Hippocampal formation (tissue), 2 donors: ENCODE measurements at places on chromosomes 12 and 14.

- DNase-seq: peak; percentile 24
Observed at GRCh38 chr14:78848234-78848820, 678.2 kb downstream of the NRXN3 start.

DNA sequence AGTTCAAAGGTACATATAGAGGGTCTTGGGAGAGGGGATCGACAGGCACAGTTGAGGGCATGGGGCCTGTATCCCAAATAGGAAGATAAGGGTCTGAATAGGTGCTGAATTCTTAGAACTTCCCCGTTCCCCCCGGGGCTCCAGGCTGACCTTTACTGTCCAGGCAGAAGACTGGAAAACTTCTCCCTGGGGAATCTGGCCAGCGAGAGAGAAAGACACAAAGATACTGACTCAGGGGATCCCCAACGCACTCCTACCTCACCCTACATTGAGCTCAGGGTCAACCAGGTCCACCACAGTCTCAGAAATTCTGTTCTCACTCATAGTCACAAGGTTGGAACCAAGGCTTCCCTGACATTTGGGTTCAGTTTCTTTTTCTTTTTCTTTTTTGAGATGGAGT, 46.2 kb downstream of the ACACB start:
- no peak for DNase-seq

GRCh38 chr14:72788255-72788654, 105.6 kb downstream of the DPF3 start:
- no peak for DNase-seq

DNA sequence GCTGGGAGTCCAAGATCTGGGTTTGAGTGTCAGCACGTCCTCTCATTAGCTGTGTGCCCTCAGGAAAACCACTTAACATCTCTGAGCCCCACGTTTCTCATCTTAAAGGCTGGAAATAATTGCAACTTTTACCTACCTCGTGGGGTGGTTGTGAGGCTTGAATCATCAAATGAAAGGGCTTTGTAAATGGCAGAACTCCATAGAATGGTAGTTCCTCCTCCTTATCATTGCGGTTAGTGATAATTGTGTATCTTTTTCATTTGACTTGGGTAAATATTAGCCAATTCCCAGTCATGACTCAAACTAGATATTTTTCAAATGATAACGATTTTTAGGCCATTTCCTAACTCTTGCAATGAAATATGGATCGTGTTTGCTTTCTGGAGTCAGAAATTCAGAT, 205.5 kb downstream of the CHST11 start:
- DNase-seq: no peak

- no peak for DNase-seq
Observed at GRCh38 chr12:13592063-13592942, 389.1 kb downstream of the GRIN2B start.

DNA sequence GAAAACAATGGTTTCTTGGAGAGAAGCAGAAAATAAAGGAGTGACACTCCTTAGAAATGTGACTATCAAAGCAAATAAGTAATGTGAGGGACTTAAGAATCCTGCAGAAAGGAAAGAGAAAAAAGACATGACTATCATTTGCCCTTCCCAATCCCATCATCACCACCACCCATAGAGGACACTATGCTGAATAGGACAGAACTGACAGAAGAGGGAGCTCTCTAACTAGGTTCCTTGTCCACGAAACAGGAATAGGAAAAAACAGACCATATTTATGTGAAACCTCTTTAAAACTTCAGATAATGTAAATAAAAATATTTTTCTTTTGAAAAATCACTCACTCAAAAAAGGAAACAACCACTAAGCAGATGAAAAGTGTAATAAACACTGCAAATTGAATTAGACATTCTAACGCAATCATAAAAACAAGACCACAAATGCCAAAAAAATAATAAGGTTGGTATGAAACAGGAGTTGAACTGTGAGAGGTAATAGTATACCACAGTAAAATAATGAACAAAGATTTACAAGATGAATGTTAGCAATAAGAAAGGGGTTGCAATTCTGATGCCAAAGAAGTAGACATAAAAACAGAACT, 24.1 kb downstream of the KLRD1 start:
- peak; percentile 80 for DNase-seq

GRCh38 chr12:57899010-57899662, 42.2 kb upstream of the ATP23 start:
- no peak for DNase-seq

GRCh38 chr12:53456654-53457366, 4.9 kb downstream of the PCBP2 start:
- no peak for DNase-seq

GRCh38 chr14:71942904-71943694, 10.9 kb downstream of the RGS6 start:
- DNase-seq: no peak

- DNase-seq: peak; percentile 47
Observed at GRCh38 chr14:44529026-44529425, 21.9 kb upstream of the FSCB start.

GRCh38 chr12:91637789-91638624, 455.4 kb upstream of the DCN start:
- DNase-seq: no peak

- no peak for DNase-seq
Observed at GRCh38 chr12:112188130-112188830, 62.9 kb downstream of the TRAFD1 start.

- DNase-seq: no peak
Observed at GRCh38 chr12:119154435-119154818, 24.3 kb upstream of the HSPB8 start.

DNA sequence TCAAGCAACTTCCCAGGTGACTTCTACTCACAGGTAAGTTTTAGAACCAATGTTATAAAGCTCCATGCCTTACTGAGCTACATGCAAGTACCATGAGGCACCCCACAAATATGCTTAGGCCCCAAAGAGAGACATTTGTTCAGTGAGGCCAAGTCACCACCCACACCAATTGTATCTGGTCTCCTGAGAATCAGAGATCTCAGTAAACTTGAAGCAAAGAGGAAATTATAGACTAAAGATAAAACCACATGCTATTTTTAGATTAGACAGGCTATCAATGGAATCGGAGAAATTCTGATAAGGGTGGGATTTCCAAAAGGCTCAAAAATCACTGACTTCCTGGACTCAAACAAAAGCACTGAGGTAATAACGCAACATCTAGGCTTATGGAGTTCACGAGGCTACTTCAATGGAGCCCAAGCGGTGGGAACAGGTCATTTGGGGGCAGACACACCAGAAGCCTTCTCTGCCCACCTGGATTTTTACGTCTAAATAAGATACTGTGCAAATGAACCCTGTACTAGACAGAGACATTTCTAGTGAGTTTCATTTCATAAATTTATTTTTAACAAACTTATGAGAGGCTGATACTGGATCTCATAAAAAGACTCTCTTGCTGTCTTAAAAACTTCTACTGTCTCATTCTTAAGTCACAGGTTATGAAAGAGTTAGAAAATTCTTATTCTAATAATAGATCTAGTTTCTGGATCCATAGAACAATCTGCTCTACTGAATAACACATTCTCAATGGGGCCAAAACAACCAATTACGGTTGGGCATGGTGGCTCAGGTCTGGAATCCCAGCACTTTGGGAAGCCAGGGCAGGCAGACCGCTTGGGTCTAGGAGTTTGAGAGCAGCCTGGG, 7.7 kb downstream of the SLC15A4 start:
- DNase-seq: no peak

DNA sequence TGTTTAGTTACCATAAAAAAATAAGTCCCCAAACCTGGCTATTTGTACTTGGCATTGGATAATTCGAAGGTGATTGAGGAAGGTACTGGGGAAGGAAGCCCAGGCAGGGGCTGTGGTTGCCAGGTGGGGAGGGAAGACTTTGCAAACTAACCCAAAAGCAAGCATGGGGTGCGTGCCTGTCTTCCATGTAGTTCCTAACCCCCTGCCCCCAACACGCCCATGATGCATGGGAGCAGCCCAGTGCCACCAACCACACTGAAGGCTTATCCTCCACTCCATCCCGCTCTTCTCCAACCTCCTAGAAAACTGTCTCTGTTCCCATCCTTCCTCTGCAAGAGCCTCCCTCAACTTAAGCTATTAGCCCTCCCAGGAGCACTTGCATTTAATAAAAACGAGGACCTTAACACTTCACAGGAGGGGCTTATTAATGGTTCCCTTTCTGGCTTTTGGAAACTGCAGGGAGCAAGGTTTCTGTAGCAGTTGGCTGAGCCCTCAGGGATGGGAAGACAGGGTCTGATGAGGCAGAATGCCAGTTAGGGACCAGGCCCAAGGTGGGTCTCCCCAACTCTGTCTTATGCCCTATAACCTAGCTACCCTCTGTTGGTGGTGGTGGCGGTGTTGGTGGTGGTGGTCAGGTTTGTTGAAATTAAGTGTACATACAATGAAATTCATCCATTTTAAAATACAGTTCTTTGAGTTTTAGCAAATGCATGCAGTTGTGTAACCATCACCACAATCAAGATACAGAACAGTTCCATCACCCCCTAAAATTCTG, 96.0 kb downstream of the ZFP36L1 start:
- no peak for DNase-seq

DNA sequence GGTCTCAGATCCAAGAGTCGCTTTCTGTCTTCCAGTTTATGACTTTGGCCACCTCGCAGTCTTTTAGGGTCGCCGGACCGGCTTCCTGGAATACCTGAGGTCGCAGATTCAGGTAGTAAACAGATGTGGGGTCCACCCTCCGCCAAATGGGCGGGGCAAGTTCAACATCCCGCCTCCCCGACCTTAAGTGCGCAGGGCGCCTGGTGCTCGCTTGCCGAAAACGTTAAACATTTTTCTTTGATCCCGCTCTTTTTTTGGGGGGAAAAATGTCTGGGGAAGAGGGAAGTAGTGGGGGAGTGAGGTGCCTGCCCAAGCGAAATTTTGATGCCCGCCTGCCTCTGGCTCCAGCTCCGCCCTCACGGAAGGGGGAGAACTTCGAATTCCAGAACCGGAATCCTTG, 73.9 kb upstream of the TBX5 start:
- no peak for DNase-seq

DNA sequence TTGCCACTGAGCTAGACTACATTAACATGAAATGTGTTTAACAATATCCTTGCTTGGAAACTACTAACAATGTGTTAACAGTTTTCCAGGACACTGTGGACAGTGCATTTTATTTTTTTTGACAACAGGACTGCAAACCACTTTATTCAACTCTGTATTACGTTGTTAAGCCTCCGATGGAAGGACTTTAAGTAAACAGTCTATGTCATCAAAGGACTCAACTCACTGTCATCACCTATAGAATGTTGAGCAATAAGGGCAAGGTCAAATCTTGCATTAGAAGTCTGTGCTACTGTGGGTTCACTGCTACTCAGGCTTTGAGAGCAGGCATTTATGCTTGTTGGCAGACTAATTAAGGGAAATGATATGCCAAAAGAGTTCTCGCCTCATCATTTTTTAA, 483.7 kb downstream of the FLRT2 start:
- no peak for DNase-seq

DNA sequence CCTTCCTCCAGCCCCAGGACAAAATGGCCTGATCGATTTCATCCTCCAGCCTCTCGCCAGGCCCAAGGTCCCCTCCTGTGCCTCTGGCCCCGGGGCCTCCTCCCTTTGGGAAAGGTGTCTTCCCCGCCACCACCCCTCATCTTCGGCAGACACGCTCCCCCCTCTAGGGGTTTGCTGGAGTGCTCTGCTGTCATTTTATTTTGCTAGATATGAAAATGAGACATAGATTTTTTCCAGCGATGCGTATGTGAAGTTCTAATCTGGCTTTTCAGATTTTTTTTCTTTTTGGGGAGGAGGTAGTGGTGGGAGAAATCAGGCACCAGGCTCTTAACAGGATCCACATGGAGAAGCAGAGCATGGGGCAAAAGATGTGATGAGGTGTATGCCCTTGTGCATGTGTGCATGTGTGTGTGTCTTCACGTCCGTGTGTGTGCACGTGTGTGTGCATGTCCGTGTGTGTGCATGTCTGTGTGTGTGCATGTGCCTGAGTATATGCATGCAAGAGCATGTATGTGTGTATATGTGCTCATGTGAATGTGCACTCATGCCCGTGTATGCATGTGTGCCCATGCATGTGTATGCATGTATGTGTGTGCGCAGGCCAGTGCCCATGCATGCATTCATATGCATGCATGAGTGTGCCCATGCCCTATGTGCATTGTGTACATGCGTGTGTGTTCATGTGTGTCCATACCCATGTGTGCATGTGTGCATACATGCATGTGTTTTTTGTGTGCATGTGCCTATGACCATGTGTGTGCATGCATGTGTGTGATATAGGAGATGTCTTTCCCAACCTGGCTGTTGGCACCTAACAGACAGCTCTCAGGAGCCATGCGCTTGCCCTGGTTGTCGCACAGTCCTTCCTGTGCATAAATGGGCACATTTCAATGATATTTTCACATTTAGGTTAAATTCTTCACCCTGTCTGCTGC, 203.0 kb downstream of the RBM19 start:
- DNase-seq: no peak

DNA sequence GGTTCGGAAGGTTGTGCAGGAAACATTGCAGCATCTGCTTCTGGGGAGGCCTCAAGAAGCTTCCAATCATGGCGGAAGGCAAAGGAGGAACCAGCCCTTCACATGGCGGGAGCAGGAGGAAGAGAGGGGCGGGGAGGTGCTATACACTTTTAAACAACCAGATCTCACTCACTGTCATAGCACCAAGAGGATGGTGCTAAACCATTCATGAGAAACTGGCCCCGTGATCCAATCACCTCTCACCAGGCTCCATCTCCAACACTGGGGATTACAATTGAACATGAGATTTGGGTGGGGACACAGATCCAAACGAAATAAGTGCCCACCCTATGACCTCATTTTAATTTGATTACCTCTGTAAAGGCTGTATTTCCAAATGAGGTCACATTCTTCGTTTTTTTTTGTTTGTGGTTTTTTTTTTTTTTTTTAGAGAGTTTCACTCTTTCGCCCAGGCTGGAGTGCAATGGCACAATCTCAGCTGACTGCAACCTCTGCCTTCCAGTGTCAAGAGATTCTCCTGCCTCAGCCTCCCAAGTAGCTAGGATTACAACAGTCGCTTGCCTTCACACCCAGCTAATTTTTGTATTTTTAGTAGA, 11.4 kb upstream of the ORAI1 start:
- no peak for DNase-seq

DNA sequence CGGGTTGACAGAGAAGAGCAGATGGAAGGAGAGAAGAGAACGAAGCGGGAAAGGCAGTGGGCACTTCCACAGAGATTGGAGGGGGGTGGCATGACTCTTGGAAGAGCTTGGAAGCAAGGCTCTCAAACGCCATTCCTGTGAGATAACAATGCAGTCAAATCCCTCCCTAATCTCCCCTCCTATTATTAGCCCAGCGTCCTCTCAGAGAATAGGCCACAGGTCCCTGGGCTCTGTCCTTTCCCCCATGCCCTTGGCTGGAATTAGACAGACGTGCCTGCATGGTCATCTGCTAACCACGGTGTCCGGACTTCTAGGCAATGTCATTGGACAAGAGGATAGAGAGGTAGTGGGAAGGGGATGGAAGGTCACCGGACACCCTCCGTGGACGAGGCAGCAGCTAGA, 8.0 kb upstream of the MYH7 start:
- DNase-seq: no peak
